ENCODE measurements at places on chromosomes 3 and 15.

DNA sequence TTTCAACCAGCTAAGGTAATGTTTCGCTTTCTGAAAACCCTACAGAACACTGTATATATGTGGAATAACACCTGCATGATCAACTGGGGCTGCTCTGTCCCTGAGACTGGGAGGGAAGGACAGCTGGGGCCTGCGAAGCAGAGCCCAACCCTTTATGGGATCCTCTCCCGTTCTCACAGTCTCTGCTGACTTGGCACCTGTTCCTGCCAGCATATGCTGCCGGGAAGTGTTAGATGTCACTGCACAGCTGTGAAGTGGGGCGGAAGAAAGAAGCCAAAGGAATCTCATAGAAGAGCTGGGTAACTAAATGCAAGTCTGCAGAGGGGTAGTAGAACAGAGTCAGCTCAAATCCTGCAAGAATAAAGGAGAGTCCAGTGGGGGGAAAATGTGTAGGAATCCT is 29.6 kb downstream of the LRRC3B start:
- no peak for DNase-seq

GRCh38 chr3:108527109-108527508 is 16.7 kb upstream of the MYH15 start:
- no peak for DNase-seq

- DNase-seq, result no peak
Measured at GRCh38 chr15:90989040-90989768, 5.1 kb downstream of the PRC1 start.

DNA sequence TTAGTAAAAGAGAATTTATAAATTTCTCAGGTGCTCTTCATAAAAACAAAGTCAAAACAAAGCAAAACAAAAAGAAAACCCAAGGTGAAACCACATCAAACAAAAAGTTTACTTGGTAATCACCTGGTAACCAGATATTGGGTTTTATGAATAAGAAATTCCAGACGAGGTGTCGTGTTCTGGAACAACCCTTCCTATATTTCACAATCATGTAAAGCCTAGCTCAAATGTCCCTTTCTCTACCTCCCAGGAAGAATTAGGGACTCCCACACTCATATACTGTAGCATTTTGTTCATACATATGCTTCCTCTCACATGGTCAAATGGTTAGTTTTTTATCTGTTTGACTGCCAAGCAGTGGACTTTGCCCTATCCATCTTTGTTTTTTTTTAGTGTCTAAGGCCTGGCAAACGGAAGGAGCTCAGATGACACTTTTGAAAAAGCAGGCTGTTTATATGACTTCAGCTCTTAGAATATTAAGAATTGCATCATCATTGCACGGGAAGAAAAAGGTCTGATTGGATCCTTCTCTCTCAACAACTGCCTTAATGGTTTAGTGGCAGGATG is 326.7 kb upstream of the TBL1XR1 start:
- no peak for DNase-seq

DNA sequence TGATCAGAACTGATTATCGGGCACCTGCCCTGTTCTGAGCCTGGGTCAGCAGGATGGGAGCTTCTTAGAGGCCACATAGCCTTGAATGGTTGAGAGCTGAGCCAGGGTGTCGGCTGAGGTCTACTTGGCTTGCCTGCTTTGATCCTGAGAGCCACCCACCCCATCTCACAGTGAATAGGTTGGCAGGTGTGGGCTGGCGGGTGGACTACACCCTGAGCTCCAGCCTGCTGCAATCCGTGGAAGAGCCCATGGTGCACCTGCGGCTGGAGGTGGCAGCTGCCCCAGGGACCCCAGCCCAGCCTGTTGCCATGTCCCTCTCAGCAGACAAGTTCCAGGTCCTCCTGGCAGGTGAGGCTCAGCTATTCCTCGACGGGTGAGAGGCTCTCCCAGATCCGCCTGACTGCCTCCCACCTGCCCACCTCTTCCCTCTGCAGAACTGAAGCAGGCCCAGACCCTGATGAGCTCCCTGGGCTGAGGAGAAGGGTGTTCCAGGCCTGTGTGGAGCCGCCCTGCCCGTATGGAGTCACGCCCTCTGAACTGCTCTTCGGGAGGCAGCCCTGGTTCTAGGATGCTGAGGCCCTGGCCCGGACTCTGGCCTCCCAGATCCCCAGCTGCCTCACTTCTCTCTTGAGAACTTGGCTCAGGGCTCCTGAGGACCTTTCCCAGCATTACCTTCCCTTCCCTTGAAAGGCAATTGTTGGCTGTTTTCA is 3.8 kb downstream of the COMMD4 start:
- no peak for DNase-seq

DNA sequence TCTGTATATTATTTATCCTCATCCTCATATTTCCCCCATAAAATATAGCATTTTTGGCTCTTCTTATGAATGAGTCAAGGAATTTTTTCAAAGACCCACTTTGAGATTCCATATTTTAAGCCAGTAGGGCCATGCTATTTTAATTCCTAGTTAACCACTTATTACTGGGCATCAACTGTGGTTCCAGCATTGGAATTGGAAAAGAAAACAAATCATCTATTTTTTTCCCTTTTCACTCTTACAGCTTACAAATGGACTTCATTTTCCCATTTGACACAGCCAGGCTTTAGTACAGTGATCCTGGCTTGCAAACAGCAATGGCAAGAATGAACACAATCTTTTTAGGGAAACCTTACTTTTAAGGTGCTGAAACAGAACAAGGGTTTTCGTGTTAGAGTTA is 19.4 kb upstream of the PLCL2 start:
- DNase-seq, result peak; percentile 14

GRCh38 chr15:55770261-55770660 is 27.3 kb upstream of the PRTG start:
- DNase-seq, result no peak

DNA sequence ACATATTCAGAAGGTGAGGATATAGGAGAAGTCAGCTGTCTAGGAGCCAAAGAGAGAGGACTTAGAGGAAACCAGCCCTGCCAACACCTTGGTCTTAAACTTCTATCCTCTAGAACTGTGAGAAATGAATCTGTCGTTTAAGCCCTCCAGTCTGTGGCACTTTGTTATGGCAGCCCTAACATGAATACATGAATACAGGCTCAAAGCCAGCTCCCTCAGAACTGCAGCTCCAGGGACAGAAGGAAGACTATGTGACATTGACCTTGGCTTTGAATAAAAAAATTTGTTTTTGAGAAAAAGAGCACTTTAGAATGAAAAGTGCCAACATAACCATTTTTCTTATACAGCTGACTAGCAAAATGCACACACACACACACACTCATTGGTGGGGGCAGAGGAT is 110.9 kb upstream of the ATP2B2 start:
- no peak for DNase-seq

DNA sequence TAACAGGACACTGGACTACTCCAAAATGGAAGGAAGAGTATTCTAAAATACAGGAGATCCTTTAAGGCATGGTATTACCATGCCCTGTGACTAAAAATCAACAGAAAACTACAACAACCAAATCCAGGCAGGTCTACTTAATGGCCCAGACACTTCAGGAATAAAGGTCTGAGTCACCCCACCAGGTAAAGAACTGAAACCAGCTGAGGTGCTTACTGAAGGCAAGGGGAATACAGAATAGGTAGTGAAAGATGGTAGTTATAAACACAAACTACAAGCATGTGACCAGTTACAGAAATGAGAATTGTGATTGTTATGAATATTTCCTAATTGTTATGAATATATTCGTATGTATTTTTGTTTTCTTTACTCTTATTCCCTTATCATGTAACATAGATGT is 13.4 kb downstream of the IFT57 start:
- no peak for DNase-seq

DNA sequence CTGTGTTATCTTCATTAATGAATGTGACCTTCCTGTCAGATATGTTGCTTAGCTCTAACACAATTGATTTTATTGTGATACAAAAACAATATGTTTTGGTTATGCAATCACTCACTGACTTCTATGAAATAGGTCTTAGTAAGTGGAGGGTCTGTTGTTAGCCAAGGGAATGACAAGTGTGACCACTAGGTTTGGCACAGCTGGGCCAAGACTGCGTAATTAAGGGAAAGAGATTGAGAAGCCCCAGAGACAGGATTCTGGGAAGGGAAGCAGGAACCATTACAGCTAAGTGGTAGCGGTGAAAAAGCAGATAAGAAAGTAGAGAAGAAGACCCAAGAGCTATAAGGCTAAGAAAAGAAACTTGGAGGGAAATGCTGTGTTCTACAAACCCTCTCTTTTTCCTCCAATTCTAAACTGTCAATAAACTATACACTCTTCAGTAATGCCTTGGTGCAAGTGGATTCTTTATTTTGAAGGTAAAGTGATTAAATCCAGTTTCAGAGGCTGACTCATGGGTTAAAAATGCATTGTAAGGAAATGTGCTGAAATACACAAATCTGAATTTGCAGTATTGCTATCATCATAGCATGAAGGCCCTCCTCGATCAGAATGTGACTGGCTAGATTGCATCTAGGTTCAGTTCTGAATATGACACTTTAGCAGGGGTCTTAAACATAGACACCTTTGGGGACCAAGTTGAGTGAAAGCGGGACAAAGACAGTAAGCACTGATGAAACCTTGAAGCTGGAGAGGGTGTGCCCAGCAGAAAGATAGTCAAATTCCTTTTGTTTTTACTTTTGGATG is 26.1 kb downstream of the KCNMB2 start:
- DNase-seq, result no peak

GRCh38 chr3:188904670-188905069 is 267.1 kb upstream of the TPRG1 start:
- DNase-seq, result peak; percentile 55

DNA sequence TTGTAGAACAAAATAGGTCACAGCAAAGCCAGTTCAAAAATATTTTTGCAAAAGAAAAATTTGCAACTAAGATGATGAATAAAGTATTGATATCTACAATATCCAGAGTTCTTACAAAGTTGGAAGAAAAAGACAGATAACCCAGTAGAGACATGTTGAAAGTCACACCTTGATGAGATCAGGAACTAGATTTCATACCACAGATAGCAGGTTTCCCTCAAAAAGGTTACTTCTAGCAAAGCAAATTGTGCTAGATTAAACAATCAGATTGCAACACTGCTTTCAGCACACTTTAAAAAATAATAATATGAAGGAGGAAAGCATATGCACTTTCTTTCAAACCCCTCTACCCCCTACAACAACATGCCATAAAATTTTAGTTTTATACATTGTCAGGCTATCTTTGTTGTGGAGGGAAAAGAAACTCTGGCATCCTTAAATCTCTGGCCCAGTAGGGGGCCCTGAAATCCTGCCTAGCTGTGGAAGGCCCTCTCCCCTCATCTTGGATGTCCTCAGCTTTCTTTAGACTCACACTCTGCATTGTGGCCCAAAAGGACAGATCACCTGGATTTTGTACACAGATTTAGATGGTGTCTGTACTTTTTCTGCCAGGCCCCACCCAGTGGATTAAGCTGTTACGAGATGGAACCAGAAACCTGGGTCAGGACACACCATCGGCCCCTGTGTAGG is 50.9 kb downstream of the CCR3 start:
- no peak for DNase-seq

GRCh38 chr3:57840473-57840872 is 84.4 kb downstream of the SLMAP start:
- no peak for DNase-seq

GRCh38 chr3:7038394-7038793 is 177.5 kb downstream of the GRM7 start:
- no peak for DNase-seq

DNA sequence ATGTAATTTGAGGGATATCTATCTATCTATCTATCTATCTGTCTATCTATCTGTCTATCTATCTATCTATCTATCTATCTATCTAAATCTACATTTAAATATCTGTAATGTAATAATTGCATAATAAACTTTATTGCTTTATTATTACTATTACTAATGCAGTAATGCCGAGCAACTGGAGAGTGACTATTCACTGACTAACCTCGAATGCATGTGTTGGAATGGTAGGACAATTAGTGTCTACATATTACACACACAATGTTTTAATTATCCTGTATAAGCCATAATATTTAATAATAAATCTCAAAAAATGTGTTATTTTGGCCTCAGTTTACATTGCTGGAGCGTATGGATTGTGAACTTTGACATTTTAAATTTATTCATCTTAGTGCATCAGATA is 25.2 kb upstream of the CNTN3 start:
- DNase-seq, result no peak

DNA sequence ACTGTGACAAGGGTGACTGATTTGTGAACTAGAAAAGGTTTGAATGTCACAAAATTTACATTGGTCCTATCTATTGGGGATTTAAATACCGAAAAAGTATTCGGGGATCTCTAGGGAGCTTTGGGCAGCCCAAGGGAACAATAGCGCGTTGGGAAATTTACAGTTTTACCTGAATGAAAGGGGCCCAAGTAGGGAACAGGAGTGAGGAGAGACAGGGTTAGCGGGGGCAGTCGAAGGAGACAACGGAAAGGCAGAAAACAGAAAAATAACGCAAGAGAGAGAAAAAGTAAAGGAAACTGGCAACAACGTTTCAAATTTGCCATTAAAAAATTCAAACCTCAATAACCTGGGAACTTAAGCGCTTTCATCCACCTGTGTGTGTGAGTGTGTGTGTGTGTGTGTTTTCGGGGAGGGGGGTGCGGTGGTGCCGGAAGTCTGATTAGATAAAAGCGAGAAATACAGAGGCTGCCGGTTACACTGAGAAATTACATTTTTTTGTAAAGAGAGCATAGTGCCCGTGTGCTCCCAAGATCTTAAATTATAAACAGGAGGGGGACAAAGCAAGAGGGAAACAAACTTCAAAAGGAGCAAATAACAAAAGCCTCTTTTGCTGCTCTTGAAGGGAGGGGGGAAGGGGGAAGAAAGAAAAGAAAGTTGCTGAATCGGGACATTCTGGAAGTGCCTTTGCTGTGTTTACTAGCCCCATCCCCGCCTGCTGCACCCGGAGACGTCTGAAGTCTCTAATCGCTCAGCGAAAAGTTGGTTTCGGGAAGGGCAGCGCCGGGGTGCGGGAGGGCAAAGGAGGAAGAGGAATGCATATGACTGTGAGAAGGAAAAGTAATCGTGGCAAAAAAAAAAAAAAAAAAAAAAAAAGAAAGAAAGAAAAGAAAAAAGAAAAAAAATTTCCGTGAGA is 721 bp upstream of the ZIC1 start:
- DNase-seq, result no peak

GRCh38 chr3:78086150-78086549 is 1046.3 kb downstream of the ROBO2 start:
- DNase-seq, result no peak

DNA sequence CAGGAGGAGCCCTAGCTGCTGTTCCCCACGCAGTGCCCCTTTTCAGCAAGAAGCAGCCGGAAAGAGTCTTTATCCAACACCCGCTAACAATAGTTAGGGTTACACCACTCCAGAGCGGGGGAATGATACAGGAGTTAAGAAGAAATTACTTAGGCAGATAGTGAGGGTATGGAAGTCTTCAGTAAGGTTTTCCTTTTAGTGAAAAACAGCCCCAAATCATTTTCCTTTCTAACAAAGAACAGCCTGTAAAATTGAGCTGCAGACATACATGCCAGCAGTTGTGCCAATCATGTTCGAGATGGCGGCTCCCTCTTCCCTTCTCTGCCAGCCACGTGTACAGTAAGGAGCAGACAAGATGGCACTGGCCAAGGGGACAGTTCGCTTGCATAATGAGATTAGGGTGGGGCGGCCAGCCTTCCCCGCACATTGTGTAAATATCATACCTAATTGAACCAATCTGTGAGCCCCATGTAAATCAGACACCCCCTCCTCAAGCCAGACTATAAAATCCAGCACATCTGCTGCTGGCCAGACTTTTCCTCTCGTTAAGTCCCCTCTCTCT is 18.5 kb upstream of the SENP5 start:
- DNase-seq, result no peak

- no peak for DNase-seq
Measured at GRCh38 chr3:155970398-155970797, 99.9 kb downstream of the GMPS start.

GRCh38 chr3:184129012-184129411 is 6.1 kb upstream of the EIF2B5 start:
- peak; percentile 60 for DNase-seq

- no peak for DNase-seq
Measured at GRCh38 chr3:160611141-160611540, 45.8 kb upstream of the KPNA4 start.

Data from HFFc6 (cell line).